ENCODE measurements at places on chromosomes 2 and 18.

GRCh38 chr2:71734620-71735019 lies 281.3 kb downstream of the DYSF start:
- no peak for DNase-seq

GRCh38 chr18:75773618-75774017 lies 346.1 kb upstream of the SMIM21 start:
- DNase-seq = no peak

GRCh38 chr2:68465081-68465916 lies 1.8 kb downstream of the FBXO48 start:
- peak; percentile 30 for DNase-seq

DNA sequence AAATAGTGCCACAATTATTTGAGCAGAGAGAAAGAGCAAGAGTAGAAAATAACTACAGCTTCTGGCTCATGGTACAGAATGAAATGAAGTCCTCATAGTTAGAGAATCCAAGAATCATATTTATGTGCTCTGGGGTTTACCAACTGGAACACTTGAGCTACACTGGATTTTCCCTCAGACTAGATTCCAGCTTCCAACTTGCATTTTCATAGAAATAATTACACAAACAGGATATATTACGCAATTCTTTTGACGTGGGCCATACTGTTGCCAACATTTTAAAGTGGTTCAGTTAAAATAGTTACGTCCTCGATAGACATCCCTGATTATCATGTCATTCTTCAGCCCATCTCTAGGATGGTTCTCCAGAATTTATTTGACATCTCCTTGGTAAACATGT lies 129.2 kb downstream of the ETAA1 start:
- DNase-seq = no peak

- DNase-seq = no peak
These were observed 175.5 kb downstream of the SETBP1 start for GRCh38 chr18:44856157-44856556.

DNA sequence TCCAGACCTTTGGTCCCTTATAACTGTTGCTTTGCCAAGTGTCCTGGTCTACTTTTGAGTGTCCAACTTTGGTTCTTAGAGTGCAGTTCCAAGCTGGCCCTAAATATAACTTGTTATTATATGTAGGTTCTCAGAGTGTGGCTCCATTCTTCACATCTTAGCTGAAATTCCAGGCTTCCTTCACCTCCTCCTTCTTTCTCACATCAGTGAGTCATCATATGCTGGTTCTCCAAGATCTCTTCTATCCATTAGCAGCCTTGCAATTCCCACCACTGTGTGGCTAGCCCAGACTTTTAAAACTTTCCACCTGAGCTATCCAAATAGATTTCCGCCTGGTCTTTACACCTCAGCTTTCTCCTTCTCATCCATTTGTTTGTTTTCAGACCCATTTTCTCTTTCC lies 12.6 kb upstream of the CXCR4 start:
- DNase-seq = no peak

DNA sequence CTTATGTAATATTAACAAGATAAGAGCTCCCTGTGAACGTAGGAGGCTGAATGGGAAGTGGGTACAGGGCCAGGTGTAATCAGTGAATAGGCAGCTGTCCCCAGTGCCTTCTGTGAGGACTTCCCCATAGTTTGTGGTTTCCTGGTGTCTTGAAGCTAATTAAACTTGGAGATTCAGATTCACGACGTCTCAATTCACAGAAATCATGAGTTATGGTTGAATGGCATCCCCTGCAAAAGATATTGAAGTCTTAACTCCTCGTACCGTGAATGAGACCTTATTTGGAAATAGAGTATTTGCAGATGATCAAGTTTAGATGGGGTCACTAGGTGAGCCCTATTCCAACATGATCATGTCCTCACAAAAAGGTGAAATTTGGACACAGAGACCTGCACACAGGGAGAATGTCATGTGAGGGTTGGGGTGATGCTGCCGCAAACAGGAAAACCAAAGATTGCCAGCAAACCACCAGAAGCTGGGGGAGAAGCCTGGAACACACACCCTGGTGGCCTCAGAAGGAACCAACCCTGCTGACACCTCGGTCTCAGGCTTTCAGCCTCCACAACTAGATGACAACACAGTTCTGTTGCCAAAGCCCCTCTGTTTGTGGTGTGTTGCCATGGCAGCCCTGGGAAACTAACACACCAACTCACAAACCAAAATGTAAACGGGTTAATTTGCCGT lies 13.2 kb downstream of the ARL4C start:
- DNase-seq = peak; percentile 83

DNA sequence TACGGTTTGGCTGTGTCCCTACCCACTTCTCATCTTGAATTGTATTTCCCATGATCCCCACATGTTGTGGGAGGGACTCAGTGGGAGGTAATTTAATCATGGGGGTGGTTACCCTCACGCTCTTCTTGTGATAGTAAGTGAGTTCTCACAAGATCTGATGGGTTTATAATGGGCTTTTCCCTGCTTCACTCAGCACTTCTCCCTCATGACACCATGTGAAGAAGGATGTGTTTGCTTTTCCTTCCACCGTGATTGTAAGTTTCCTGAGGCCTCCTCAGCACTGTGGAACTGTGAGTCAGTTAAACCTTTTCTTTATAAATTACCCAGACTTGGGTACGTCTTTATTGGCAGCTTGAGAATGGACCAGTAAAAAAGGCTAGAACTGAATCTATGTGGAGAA lies 750.0 kb upstream of the ID2 start:
- DNase-seq = no peak

GRCh38 chr2:189312211-189312610 lies 129.1 kb upstream of the WDR75 start:
- no peak for DNase-seq

DNA sequence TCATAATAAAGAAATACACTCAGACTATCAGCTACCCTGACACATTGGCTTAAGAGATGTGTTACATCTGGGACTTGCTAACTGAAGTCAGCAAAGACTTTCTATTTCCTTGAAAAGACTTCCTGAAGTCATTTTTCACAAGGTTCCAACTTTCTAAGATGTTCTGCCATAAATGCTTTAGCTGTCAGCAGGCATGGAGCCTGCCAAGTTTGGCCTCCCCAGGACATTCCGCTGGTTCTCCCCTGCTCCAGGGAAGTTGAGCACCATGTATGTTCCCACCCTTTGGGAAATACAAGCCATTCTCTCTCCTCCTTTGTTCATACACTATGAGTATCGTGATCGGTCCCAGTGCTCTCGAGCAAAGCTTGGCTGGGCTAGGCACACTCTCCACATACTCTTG lies 202.7 kb upstream of the CCDC68 start:
- no peak for DNase-seq

GRCh38 chr18:48543228-48543627 lies 4.4 kb downstream of the CTIF start:
- DNase-seq = no peak

DNA sequence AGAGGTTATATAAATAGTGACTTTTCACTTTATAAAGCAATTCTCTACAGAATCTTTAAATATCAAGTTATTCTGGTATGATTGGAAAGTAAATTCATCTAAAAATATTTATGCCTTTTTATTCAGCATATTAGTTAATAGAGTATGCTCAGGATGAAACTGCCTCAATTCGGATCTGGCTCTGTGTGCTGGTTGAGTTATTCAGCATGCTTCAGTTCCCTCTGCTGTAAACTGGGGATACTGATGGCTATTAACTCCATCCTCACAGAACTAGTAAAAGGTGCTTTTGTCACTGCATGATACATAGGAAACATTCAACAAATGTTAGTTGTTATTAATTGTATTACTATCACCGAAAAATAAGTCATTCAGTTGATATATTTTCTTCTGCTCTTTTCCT lies 250.3 kb downstream of the NRXN1 start:
- no peak for DNase-seq

DNA sequence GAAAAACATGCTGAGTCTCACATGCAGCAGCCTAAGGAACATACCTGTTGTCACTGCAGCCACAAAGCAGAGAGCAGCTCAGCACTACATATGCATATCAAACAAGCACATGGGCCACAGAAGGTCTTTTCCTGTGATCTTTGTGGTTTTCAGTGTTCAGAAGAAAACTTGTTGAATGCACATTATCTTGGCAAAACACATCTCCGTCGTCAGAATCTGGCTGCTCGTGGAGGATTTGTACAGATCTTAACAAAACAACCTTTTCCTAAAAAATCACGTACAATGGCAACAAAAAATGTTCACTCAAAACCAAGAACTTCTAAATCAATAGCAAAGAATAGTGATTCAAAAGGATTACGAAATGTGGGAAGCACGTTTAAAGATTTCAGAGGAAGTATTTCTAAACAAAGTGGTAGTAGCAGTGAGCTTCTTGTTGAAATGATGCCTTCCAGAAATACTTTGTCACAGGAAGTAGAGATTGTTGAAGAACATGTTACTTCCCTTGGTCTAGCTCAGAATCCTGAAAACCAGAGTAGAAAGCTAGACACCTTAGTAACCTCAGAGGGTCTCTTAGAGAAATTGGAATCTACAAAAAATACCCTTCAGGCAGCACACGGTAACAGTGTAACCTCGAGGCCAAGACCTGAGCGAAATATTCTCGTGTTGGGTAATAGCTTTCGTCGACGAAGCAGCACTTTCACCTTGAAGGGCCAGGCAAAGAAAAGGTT lies 34.1 kb downstream of the ZNF407 start:
- DNase-seq = no peak

DNA sequence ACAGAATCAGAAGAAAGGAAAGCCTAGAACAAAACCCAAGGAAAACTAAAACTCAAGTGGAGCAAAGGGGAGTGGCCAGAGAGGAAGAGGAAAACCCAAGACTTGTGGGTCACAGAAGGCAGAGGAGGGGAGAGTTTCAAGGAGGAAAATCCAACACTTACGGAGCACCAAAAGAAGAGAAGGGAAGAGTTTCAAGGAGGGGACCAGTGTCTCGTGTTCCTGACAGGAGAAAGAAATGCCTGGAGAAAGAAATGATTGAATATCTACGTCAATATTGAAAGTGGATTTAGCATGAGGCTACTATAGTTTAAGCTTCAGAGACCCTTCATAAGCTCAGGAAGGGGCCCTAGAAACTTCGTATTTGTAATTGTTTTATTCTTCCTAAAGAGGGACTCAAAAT lies 1.4 kb upstream of the MFSD6 start:
- DNase-seq = no peak

DNA sequence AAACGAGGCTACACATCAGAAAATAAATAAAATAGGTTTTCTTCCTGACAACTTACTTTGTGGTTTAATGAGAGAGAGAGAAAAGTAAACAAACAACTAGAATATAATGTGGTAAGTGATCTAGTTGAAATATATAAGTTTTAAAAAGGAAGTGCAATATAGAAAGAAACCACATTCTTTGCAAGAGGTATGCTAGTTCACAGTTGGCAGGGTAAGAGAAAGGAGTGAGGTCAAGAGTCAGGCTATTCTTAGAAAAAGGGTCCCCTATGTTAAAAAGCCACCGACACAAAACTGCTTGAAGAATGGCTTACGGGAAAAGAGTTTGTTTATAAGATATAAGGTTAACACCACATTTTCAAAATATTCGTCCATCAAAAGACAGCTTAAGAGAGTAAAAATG lies 462.1 kb downstream of the ERBB4 start:
- DNase-seq = no peak

DNA sequence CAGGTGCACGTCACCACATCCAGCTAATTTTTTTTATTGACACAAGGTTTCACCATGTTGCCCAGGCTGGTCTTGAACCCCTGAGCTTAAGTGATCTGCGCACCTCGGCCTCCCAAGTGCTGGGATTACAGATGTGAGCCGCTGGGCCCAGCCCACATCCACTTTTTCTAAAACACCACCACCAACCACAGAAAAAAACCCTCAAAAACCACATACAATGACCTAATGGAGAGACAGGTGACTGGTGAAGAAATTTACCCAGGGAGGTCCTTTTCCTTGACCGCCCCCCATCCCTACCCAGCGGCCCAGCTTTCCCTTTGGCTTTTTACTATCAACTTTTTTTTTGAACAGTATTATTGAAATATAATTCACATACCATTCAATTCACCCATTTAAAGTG lies 47.9 kb downstream of the CACNB4 start:
- DNase-seq = no peak

- no peak for DNase-seq
These were observed 20.4 kb downstream of the TSHZ1 start for GRCh38 chr18:75231053-75231406.

GRCh38 chr2:186129767-186130581 lies 356.1 kb upstream of the ZC3H15 start:
- DNase-seq = no peak

DNA sequence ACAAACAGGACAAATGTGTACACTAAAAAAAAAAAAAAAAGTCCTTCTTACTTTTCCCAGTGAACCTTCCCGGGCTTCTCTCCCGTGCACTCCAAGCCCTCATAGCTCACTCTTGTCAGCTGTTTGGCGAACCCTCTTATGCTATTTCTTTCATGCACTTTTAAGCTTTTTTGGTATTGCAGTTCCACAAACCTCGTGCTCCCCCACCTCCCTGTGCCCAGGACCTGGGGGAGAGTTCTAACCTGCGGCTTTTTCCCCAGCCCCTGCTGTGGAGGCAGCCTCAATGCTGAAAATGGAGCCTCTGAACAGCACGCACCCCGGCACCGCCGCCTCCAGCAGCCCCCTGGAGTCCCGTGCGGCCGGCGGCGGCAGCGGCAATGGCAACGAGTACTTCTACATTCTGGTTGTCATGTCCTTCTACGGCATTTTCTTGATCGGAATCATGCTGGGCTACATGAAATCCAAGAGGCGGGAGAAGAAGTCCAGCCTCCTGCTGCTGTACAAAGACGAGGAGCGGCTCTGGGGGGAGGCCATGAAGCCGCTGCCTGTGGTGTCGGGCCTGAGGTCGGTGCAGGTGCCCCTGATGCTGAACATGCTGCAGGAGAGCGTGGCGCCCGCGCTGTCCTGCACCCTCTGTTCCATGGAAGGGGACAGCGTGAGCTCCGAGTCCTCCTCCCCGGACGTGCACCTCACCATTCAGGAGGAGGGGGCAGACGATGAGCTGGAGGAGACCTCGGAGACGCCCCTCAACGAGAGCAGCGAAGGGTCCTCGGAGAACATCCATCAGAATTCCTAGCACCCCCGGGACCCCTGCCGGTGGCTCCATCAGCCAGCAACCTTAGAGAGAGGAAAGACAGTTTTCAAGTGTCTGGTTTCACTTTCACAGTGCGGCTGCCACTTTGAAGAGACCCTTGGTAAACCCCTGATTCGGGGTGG lies 826 bp downstream of the KCNE4 start:
- DNase-seq = no peak

- no peak for DNase-seq
These were observed 8.7 kb upstream of the MTERF4 start for GRCh38 chr2:241110607-241111439.

- no peak for DNase-seq
These were observed 6.8 kb downstream of the HTR2B start for GRCh38 chr2:231117922-231118613.

DNA sequence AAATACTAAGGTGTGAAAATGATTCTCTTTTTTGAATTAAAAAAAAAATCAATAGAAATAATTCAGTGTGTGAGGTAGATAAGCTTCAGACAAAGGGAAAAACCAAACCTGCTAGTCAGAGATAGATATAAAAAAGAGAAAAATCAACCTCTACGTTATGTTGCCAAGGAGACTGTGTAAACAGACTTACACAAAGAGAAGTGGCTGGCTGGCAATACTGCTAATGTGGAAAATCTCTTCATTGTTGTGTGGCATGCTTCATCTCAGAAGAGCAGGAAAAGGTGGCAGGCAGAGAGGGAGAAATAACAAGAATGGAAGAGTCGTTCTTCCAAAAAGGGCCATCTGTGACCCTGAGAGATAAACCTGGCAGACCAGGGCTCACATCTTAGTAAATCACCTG lies 200.8 kb downstream of the SLC8A1 start:
- no peak for DNase-seq

All from effector memory CD4-positive, alpha-beta T cell (primary cell).